Spinal cord (tissue), 10 donors: ENCODE measurements at places on chromosomes 6 and 20. TPM values are rescaled to one million over a fixed set of nuclear protein-coding genes. Genes with fewer than 3 reads are reported as not detected.

- no peak for DNase-seq
Measured at GRCh38 chr20:43831481-43832065, 83.1 kb upstream of the TOX2 start.

The CRIP3 gene
- 8.4 TPM for total RNA-seq

GRCh38 chr6:29589423-29590048 is 4.6 kb downstream of the OR2H2 start:
- peak; percentile 83 for DNase-seq

GRCh38 chr20:2365091-2365490 is 15.6 kb upstream of the TGM6 start:
- no peak for DNase-seq

DNA sequence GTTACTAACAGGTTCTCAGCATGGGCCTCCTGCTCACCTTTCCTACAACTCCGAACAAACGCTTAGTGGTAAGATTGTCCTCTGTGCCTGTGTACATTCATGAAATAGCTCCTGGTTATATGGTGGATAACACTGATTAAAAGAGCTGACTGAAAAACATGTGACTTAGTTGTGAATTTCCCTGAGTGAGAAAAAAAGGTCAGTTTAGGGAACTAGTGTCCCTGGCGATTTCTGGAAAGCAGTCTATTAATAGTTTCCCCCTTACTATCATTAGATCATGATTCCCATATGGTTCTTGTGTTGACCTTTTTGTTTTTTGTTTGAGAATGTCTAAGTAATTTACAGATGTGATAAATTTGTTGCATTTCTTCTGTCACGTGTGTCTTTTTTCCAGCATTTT is 15.6 kb downstream of the SNRPC start:
- no peak for DNase-seq

DNA sequence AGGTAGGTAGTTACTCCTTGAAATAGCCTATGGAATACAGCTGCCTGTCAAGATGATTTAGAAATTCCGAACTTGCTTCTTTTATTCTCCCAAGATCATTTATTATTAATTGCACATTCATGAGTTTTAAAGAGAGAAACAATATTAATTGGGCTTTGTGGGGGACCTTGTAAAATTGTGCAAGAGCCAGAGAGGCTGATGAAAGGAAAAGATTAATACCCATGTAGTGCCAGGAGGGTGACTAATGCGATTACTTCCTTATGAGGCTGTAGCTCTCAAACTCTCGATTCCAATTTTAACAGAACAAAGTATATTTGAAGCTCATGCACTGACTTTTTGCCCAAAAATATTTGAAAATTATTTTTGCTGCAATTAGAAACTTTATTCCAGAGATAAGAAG is 423.8 kb upstream of the ID4 start:
- DNase-seq, result no peak
